Activated CD4-positive, alpha-beta T cell treated with anti-CD3 and anti-CD28 coated beads for 4 hours (primary cell): ENCODE measurements at places on chromosomes 11 and 22.

DNA sequence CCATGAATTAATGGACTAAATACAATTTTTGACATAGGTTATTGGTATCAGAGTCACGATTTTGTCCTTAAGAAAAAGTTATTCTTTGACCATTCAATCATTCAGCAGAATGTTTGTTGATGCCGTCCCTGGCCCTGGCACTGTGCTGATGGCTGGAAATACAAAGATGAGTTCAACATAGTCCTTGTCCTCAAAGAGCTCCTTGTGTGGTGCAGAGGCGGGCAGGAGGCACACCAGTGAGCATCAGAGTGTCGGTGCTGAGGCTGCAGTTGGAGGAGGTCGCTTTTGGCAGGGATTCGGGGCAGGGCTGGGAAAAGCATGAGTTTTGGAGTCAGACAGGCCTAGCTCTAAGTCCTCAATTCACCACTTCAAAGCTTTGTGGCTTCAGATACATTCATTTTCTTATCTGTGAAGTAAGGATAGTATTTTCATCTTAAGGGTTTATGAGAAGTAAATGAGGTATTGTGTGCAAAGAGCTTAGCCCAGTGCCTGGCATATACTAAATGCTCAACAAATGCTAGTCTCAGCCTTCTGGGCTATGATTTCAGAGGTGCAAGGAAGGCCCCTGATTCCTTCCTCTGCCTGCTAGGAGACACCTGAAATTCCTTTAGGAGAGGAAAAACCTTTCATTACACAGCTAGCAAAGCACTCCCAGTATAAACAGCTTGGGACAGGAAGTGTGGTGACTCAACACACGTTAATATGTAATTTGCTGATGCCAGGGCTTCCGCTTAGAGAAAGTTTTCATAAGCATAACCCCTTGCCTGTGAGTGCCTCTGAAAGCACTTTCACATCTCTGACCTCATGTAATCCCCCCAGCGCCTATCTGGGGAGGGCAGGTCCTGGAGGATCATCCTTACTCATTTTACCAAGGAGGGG, 113.8 kb downstream of the NECTIN1 start:
- DNase-seq = no peak

GRCh38 chr11:9076661-9077060, 14.7 kb downstream of the SCUBE2 start:
- DNase-seq = no peak

- peak; percentile 78 for DNase-seq
These were observed 773 bp upstream of the SYVN1 start for GRCh38 chr11:65134952-65135632.

DNA sequence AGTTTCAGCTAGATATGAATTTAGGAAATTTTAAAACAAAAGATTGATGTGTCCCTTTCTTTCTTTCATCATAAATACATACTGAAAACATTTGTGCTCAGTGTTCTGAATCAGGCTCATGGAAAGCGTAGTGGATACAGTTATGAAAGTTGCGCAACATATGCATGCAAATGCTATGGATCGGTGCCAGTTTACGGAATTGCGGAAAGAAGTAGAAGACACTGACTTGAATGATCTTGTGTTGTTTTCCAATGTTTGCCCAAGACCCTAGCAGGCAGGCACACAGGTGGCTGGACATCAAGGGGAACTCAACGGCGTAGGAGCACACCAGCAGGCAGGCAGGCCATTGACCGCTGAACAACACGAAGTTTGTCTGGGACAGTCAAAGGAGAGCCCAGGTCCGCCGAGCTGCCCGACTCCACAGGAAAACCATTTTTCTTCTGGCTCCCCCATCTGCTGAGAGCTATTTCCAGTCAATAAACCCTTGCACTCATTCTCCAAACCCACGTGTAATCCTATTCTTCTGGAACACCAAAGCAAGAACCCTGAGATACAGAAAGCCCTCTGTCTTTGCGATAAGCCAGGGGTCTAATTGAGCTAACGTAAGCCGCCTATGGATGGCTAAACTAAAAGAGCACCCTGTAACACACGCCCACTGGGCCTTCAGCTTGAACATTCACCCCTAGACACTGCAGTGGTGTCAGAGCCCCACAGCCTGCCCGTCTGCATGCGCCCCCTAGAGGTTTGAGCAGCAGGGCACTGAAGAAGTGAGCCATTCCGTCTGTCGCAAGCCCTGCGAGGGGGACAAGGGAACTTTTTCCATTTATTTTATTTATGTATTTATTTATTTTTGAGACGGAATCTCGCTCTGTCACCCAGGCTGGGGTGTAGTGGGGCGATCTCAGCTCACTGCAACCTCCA, 7.4 kb upstream of the BIRC3 start:
- DNase-seq = no peak

- no peak for DNase-seq
These were observed 13.3 kb upstream of the SH3BP1 start for GRCh38 chr22:37626144-37626543.

GRCh38 chr11:73566422-73566821, 31.5 kb downstream of the FAM168A start:
- no peak for DNase-seq

DNA sequence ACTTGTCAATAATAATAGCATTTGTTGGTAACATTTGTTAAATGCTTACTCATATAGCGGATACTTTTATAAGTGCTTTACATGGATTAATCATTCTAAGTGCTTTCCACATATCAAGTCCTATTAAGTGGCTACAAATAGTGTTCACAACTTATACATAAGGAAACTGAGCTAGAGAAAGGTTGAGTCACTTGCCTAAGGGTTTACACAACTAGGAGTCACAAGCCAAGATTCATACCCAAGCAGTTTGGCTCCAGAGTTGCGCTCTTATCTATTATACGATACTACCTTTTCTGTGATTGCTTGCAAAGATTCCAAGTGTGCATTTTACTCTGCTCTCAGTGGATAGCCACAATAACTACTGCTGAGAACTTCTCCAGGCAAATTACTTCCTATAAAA, 215.9 kb upstream of the CCDC90B start:
- no peak for DNase-seq

GRCh38 chr11:24064309-24064903, 432.4 kb upstream of the LUZP2 start:
- DNase-seq = no peak

DNA sequence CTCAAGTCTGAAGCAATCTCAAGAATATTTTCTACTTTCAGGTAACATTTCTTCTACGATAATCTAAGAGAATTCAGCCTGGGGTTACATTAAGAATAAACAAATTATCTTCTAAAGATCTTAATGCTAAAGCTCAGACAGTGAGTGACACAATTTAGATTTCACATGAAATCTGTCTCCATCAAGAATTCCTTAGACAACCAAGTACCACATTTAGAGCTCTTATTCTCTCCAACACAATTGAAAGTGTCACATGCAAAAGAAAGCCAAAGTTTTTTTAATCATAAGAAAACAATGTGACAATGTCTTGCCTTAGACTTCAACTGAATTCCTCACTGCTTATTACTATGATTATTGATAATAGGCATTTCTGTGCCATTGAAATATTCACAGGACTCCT, 60.7 kb upstream of the FAT3 start:
- no peak for DNase-seq

GRCh38 chr22:43992331-43992821, 31.7 kb upstream of the PARVB start:
- no peak for DNase-seq

GRCh38 chr11:134282121-134283045, 6.2 kb downstream of the GLB1L3 start:
- no peak for DNase-seq

- no peak for DNase-seq
These were observed 15.2 kb downstream of the KRTAP5-5 start for GRCh38 chr11:1644601-1645356.
